ENCODE measurements at places on chromosomes 2 and 18.

DNA sequence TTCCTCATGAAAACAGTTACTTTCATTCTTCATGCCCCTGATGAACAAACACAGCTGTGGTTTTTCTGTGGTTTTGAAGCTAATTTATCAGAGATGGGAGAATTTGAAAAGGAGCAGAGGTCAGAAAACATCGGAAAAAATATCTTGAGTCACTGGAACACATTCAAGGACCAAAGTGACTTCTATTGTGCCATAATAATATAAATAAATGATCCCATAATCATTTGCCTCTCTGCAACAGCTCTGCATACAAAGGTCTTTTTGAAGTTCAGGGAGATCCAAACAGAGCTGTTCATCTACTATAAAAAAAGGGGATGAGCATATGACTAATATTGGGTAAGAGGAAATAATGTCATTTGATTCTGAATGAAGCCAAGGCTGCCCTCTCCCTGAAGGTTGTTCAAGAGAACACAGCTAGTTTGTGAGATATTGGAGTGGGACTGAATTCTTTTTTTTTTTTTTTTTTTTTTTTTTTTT is 201.3 kb upstream of the GALNT5 start:
- no peak for DNase-seq

GRCh38 chr2:77087987-77088414 is 434.2 kb downstream of the LRRTM4 start:
- no peak for DNase-seq

DNA sequence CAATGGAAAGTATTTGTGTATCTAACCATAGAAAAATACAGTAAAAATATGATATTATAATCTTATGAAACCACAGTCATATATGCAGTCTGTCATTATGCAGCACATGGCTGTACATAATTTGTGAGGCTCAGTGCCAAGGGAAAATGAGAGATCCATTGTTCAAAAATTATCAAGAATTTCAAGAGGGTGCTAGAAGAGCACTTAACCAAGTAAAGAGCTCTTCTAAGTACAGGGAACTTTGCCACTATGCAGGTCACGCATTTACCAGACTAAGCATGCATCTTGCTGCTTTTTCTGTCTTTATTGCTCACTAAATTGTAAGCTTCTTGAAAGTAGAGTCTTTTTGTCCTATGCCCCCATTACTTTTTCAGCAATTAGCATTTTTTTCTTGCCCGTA is 438.0 kb downstream of the LRP1B start:
- DNase-seq = peak; percentile 17

GRCh38 chr18:78169174-78169864 is 810.3 kb upstream of the SALL3 start:
- DNase-seq = peak; percentile 46

- DNase-seq = no peak
These were observed 136.5 kb downstream of the COPS8 start for GRCh38 chr2:237222178-237222577.

DNA sequence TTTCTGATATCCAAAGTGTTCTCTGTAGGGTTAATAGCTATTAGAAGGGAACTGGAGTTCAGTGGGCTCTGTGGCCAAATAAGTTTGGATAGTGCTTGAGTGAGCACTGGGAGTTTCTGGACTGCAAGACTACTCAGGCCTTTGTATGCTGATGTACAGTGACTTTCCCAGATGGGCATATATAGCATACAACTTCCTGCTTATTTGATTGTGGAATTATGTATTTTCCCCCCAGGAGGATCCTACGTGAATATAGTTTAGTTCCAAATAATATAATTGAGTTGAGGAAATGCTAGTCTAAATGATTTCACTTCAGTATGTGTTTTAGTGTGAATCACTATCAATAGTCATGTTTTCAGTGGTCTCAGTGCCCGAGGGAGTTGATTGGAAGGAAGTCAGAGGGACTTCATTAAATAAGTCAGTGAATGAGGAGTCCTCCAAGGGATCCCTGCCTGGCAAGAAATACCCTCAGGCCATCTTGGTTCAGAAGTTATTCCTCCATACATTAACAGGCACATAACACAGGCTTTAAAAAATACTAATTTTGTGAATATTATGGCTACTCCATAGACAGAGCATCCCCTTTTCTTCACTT is 251.4 kb downstream of the PRKCE start:
- DNase-seq = no peak

DNA sequence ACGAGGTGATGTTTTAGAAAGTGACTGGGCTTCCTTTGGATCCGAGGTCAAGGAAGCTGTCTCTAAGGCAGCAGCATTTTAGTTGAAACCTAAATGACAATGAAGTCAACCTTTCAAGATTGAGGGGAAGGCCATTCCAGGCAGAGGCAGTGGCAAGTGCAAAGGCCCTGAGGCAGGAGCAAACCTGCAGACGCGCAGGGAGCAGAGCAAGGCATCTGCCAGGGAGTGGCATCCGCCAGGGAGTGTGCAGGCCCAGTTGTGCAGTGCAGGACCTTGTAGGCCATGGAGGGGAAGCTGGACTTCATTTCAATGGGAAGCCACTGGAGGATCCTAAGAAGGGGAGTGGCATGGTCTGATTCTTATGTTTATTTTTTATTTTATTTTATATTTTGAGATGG is 154.7 kb upstream of the SIX3 start:
- no peak for DNase-seq

GRCh38 chr2:71609441-71609840 is 156.1 kb downstream of the DYSF start:
- DNase-seq = no peak

- DNase-seq = no peak
These were observed 50.7 kb upstream of the OTX1 start for GRCh38 chr2:62999905-63000304.

DNA sequence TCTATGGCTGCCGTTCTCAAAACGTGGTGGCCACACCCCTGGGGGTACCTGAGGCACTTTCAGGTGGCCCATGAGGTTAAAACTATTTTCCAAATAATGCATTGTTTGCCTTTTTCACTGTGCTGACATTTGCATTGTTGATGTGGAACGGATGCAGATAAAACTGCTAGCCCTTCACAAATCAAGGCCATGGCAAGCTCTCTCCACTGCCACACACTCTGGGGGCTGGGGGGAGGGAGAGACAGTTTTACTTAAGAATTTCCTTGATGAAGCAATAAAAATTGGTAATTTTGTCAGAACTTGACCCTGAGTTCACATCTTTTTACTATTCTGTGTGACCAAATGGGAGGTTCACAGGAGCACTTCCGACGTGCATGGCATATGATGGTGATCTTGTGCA is 22.0 kb upstream of the TGIF1 start:
- DNase-seq = no peak

DNA sequence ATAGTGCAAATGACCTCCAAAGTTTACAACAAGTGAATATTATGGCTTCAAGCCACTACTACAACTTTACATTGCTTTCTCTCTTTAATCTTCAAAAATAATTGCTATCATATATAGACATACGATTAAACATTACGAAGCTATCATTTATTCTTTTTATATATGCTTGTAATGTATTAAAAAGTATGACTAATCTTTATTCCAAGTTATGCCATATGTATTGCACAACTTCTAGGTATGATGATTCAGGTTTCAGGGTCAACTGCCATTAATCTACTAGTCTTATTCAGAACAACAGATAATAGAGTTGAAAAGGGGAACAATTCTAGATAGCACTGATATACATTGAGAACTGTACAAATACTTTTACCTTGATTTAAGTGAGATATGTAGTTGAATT is 506.2 kb upstream of the TMEFF2 start:
- DNase-seq = no peak

GRCh38 chr2:236855176-236855865 is 230.4 kb upstream of the COPS8 start:
- DNase-seq = no peak

- no peak for DNase-seq
These were observed 106.8 kb downstream of the ZNF519 start for GRCh38 chr18:14025306-14025940.

DNA sequence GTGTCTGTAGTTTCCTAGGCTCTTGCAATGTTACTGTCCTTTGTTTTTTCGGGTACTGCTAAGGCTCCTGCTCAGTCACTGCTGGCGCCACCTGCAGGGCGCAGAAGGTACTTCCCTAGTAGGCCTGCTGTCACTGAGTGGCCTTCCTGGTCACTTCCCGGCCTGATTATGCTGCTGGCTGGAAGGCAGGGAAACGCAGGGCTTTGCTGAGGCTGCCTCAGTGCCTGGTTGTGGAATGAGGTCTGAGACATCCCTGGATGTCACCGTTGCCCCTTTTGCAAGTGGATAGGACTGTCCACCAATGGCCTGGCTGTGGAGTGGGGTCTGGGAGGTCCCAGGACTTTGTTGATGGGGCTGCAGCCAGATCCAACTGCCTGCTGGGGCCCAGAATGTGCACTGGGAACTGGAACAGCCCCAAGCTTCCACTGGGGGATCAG is 13.1 kb downstream of the DAW1 start:
- DNase-seq = peak; percentile 31

GRCh38 chr2:72759755-72760154 is 66.1 kb downstream of the EXOC6B start:
- no peak for DNase-seq

- no peak for DNase-seq
These were observed 28.3 kb downstream of the CSRNP3 start for GRCh38 chr2:165497659-165498317.

GRCh38 chr2:105749583-105750400 is 5.1 kb downstream of the NCK2 start:
- no peak for DNase-seq

DNA sequence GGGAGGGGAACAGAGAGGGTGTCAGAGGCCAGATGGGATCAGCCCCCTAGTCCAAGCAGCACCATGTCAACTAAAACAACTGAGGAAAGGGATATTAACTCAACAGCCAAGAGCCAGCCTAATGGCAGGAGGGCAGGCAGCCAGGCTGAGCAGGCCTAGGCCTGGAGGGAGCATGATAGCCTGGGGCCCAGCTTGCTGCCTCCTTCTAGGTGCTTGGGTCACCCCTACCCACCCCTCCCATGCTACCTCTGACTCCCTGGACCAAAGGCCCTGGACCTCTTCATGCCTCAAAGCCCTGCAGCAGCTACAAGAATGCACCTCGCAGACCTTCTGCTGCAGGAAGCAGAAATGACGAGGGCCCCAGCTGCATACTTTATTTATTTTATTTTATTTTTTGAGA is 22.1 kb upstream of the TNS1 start:
- DNase-seq = no peak

GRCh38 chr2:29589440-29590103 is 331.8 kb downstream of the ALK start:
- peak; percentile 51 for DNase-seq

- no peak for DNase-seq
These were observed 4.7 kb upstream of the PPP4R1 start for GRCh38 chr18:9619056-9619455.

DNA sequence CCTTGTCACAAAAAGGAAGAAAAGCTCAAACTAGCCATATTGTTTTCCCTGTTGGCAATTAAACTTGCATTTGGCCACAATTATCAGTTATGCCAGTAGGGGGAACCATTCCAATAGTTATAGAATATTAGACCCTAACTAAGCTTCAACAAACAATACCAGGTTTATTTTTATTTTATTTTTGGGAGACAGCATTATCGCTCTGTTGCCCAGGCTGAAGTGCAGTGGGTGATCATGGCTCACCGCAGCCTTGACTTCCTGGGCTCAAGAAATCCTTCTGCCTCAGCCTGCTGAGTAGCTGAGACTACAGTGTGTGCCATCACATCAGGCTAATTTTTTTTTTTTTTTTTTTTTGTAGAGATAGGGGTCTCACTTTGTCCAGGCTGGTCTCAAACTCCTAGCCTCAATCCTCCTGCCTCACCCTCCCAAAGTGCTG is 102.1 kb downstream of the ATAD2B start:
- peak; percentile 10 for DNase-seq

DNA sequence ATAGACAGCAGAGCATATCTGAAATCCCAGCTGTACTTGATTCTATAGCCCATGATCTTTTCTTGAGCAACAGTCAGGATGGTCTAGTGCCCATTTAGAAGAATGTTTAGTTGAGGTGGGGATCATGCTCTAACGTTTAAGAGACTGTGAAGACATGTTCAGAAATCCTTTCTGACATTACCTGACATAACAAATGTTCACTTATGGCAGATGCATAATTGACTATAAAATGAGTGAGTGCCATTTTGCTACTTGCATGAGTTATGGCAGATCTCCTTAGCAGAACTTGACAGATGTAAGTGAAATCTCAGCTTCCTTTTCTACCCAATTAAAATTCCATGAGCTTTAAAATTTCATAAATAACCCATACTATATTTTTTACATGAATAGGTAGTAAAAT is 209.5 kb upstream of the MMADHC start:
- no peak for DNase-seq

DNA sequence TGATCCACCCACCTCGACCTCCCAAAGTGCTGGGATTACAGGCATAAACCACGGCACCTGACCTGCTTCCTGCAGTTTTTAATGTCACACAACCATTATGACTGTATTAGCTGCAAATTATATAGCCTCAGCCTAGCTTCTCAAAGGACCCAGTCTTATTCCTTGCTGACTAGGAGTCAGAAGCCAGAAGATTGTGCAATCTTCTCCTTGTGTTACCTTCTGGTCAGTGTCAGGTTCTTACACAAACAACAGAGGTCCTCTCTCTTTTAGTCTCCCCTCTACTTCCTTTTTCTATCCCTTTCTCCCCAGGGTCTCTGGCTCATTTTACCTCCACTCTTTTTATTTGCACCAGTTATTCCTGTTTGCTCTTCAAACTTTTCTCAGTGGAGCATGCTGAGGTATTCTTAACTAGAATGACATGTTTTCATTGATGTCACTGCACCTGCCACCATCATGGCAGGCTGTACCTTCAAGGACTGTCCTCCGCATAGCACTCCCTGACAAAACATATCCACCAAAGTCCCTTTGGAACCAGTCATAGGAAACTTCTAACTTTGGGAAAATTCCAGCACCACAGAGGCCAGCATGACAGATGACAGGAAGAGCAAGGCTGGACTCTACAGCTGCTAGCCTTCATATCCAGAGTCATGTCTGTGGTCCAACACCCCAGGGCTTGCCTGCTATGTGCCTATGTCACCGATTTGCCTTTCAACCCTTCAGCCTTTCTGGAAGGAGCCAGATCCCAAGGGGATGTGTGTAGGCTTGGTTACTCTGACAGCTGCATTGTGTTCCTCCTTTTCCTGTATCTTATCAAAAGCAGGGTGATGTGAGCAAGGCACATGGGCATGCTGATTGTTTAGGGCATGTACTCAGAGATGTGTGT is 45.2 kb upstream of the EPC2 start:
- no peak for DNase-seq

- no peak for DNase-seq
These were observed 16.2 kb downstream of the INPP4A start for GRCh38 chr2:98460573-98461497.

GRCh38 chr2:232300894-232301387 is 77.6 kb upstream of the ALPP start:
- DNase-seq = no peak
